Urothelium cell line (cell line): ENCODE measurements at places on chromosomes 4 and X.

DNA sequence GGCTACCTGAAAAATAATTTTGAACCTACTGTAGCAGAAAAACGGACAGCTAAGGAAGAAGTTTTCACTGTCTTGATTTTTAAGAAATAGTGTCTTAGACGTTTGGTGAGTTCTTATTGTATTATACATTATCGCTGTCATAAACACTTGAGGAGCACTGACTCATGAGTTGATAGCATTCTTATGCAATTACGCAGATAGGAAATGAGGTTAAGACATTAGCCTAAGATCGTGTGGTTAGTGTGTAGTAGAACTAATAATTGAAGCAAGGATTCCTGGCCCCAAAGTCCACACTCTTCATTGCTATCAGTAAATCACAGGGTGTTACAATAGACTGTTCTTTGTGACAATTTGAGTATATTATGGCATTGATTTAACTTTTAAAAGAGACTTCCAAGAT, 238.1 kb downstream of the ARAP2 start:
- peak; percentile 32 for DNase-seq

- no peak for DNase-seq
Measured at GRCh38 chr4:169745291-169745690, 12.5 kb downstream of the HPF1 start.

DNA sequence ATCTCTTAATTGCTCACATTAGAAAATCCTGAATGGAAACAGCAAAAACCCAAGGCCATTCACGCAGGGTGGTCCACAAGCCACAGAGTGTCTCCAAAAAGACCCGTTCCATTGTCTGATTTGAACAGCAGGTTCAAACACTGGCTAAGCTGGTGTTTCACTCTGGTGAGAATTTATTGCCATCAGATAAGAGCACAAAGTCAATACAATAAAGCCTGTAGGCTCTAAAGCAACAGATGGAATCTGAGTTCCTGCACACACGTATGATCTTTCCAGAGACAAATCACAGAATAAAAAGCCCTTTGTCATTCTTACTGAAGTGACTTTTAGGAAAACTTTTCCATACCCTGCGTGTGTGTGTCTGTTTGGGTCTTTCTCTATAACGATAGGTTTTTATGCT, 5.1 kb upstream of the SFRP2 start:
- DNase-seq = no peak

GRCh38 chrX:45749375-45749774, 548.7 kb upstream of the DIPK2B start:
- DNase-seq = no peak

DNA sequence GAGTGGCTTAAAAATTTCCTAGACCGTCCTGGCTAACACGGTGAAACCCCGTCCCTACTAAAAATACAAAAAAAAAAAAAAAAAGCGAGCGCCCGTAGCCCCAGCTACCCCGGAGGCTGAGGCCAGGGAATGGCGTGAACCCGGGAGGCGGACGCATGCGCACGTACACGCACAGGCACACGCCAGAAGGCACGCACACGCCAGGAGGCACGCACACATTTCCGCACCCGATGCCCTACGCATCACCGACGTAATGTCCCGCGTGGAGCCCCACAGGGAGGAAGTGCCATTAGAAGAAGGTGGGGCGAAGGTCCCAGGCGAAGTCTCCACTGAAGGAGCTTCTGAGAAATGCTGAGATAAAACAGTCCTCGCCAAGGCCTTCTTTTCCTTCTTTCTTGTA, 41.4 kb downstream of the NLGN4X start:
- DNase-seq = no peak

GRCh38 chr4:54779476-54780148, 121.9 kb downstream of the KIT start:
- DNase-seq = no peak

- no peak for DNase-seq
Measured at GRCh38 chrX:29724316-29724715, 491.0 kb upstream of the MAGEB2 start.

DNA sequence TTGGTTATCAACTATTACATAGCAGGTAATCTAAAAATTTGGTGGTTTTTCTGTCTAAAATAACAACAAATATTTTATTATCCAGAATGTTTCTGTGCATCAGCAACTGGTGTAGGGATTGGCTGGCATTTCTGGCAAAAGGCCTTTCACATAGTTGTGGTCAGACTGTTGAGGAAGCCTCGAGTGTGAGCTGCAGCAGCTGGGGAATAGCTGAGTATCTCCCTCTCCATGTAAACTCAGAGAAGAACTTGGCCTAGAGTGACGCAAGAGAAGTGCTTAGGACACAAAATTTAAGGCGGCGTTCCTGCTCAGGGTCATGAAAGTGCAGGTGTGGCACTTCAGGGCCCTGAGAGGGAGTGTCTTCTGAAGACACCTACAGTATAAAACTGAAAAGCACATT, 558.9 kb downstream of the SPOCK3 start:
- DNase-seq = peak; percentile 78

- no peak for DNase-seq
Measured at GRCh38 chr4:63349674-63350025, 1059.6 kb downstream of the TECRL start.

GRCh38 chr4:172630280-172630679, 538.3 kb upstream of the GALNT7 start:
- DNase-seq = no peak

GRCh38 chr4:163404580-163404979, 60.9 kb downstream of the NPY5R start:
- DNase-seq = no peak

DNA sequence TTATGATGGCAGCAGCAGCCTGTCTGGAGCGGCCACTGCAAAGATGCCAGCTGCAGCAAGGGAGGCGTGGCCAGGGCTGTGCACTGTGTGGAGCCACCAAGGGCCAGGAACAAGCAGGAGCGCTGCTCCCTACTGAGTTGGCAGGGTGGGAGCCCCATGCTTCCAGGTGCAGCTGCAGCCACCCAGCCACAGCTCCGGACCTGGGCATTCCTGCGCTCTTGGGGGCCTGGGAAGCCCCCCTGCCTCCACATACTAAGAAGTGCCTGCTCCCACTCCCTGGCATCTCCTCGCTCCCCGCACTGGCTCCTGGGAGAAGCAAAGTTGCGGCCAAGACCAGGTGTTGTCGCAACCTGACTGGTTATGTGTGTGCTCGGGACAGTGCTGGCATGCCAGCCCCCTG, 619.8 kb downstream of the DMD start:
- no peak for DNase-seq

DNA sequence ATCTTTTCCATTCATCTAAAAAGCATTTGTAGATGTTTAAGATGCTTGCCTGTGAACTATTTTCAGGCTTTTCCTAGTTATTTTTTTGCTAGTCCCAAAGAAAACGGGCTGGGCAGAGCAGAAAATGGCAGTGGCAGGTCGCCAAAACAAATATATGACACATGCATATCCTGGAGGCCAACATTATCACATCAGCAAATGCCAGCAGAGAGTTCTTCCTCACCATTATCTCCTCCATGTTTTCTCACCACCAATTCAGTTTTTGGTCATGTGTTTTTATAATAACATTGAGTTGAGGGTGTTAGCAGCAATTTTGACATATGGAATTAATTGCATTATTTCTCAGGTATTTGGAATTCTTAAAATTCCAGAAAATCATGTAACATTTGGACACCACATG, 97.9 kb upstream of the EOLA2 start:
- peak; percentile 19 for DNase-seq

DNA sequence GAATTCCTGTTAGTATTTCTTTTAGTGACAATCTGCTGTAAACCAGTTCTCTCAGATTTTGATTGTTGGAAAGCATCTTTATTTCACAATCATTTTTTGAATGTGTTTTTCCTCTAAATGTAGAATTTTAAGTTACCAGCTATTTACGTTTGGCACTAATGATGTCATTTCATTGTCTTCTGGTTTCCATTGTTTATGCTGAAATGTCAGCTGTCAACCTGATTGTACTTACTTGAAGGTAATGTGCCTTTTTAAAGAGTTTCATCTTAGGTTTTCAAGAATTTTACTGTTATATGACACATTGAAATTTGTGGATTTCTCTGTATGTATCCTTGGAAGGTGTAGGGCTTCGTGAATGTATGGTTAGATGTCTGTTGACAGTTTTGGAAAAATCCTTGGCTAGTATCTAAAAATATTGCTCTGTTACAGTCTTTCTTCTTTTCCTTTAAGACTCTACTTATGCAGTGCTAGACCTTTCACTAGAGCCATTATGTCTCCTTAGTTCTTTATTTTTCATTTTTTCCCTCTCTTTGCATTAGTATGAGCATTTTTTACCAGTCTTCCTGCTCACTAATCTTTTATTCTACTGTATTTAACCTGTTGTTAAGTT, 30.4 kb downstream of the SMAD1 start:
- DNase-seq = no peak

- no peak for DNase-seq
Measured at GRCh38 chr4:32748498-32748897, 2028.3 kb downstream of the PCDH7 start.

- DNase-seq = no peak
Measured at GRCh38 chr4:185529413-185529812, 5.9 kb downstream of the PDLIM3 start.

GRCh38 chr4:117971403-117971802, 62.9 kb upstream of the NDST3 start:
- no peak for DNase-seq

GRCh38 chr4:10891866-10892265, 207.3 kb upstream of the CLNK start:
- DNase-seq = no peak

DNA sequence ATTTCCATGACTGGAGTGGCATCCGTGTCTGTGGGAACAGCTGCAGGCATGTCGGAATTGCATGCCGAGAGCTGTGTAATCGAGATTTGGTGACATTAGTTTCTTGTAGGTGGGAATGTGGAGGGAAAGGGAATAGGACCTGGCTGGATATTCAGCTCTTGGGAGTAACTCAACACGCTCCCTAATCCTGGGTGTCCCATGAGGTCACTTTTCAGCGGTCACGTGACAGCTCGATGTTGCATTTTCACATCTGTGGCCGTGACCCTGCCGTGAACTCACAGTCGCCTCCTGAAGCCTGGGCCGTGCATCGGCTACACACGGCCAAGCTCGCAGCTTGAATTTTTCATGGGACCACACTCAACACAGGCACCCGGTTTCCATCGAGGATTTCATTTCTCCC, 25.8 kb upstream of the PSAPL1 start:
- DNase-seq = no peak

DNA sequence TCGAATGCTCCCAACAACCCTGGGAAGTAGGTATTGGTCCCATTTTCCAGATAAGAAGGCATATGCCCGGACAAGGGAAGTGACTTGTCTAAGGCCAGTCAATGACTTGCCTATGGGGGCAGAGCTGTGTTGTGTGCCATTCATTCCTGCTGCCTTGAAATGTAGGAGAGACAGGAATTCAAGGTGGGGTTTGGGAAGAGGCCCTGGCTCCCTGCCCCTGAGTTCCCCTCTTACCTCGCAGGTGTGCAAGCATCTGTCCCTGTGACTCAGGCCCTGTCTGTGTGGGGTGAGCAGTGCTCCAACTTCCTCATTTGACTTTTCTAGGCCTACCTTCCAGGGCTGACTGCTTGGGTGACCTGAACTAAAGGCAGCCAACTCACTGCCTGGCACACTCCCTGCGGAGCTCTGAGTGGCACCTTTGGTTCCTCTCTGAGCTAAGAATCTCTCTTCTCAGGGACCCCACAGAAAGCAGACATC, 5.1 kb downstream of the EFNB1 start:
- no peak for DNase-seq

GRCh38 chr4:39883646-39884045, 94.1 kb downstream of the PDS5A start:
- no peak for DNase-seq

GRCh38 chrX:68710870-68711576, 63.6 kb downstream of the STARD8 start:
- peak; percentile 46 for DNase-seq

DNA sequence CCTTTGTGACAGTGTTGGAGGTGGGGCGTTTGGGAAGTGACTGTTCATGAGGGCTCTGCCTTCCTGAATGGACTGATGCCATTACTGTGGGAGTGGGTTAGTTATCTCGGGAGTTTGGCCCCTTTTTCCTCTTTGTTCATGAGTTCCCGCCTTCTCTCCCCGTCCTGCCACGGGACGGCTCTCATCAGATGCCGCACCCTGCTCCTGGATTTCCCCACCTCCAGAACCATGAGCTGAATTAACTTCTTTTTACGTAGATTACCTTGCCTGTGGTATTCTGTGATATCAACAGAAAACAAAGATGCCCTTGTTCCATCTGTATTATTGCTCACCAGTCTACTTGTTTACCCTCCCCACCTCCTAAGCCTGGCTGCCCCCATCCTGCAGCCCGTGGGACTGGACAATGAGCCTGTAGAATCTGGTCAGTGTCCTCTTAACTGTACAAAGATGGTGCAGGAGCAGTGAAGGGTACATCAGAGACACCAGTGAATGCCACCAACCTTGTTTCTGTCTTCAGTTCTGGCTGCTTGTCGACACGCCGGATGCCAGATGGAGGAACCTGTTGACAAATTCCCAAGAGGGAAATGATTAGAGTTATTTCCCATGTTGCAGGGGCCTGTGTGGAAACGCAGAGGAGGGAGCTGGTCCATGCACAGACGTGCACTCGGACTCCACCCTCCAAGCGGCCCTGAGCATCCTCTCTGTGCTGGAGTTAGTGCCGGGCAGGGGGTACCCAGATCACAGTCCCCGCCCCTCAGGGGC, 104.7 kb downstream of the ABLIM2 start:
- DNase-seq = no peak

- DNase-seq = no peak
Measured at GRCh38 chr4:145736241-145736831, 56.4 kb downstream of the C4orf51 start.

- no peak for DNase-seq
Measured at GRCh38 chr4:138892483-138893407, 122.8 kb upstream of the NOCT start.

GRCh38 chr4:102061133-102061532, 270.6 kb downstream of the BANK1 start:
- DNase-seq = no peak

- DNase-seq = no peak
Measured at GRCh38 chrX:114712466-114712865, 128.6 kb downstream of the HTR2C start.

DNA sequence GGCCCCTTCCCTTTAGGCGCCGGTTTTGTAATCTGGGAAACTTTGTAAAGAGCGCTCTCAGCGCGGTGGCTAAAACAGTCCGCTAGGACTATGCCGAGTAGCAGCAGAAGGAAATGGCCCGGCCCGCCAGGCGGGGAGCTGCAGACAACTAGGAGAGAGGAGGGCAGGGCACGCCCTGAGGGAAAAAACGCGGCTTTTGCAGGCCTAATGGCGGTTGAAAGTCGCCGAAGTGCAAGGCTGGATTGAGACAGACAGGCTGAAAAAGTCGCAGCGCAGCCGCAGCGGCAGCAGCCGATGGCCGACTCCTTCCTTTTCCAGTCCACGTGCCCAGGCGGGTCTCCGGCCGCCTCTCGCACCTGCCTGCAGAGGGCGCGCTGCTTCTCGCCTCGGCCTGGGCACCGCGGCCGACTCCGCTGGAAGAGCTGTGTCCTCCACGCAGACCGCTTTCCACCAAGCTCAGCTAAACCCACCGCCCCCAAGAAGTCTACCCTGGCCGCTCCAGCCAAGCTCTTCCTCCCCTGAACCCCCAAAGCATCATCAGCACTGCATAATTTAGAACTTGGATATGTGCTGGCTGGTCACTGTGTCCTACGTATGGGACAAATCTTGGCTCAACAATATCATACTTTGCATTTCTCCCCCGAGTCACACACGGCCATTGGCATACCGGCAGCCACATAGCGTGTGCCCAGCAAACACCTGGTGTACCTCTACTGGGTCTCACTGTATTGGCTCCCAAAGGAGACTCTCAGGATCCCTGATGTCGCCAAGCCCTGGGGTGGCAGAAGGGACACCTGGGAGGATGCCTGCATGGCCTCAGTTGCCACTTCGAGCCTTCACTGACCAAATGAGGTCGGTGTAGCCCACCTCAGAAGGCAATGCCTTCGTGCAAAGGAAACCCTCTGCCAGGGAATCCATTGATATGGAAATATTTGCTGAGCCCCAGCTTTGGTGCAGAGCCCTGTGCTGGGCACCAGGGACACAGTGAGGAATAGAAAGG, 14.5 kb downstream of the SLC25A5 start:
- DNase-seq = peak; percentile 39
